ENCODE measurements at places on chromosomes 16 and 17.

- DNase-seq: no peak
These were observed 113.8 kb upstream of the SMURF2 start for GRCh38 chr17:64775701-64776570.

GRCh38 chr17:54968262-54968987, at the start of the genes COX11 and STXBP4:
COX11 (minus strand) TSS chr17:54968654; CDS start chr17:54968646, 8 bp downstream.
STXBP4 (plus strand) TSS chr17:54968765; CDS start chr17:54986220, 17,455 bp downstream.
- peak; percentile 86 for DNase-seq

DNA sequence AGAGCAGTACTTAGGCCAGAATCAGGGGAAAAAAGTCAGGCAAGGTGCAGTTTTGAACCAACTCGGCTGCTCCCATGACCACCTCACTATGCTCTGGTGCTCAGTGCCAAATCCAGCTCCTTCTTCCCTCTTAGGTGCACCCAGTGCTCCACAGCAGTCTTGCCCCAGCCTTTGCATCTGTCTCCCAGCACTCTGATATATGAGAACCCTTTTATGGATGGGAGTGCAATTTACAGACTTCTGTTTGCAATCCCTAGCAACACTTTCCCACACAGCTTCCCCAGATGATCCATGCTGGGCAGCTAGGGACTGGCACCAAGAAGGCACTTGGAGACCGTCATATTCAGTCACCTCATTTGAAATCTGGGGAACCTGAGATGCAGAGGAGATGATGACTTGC, 267.9 kb upstream of the CCL2 start:
- no peak for DNase-seq

DNA sequence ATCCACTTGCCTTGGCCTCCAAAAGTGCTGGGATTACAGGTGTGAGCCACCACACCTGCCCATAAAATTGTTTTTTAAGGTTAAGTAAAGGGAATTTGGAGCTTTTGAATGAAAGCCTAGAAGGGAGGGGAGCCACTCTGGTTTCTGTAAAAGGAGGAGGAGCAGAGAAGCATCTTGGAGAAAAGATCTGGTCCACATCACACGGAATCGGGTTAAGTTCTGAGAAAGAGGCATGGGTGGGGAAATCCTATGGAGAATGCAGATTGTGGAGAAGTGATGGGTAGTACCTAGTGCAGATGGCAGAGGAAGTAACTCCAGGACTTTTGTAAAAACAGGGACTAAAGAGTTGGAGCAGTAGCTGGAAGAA, 18.3 kb upstream of the CEP112 start:
- no peak for DNase-seq

- no peak for DNase-seq
These were observed 69.3 kb downstream of the STXBP4 start for GRCh38 chr17:55037828-55038227.

DNA sequence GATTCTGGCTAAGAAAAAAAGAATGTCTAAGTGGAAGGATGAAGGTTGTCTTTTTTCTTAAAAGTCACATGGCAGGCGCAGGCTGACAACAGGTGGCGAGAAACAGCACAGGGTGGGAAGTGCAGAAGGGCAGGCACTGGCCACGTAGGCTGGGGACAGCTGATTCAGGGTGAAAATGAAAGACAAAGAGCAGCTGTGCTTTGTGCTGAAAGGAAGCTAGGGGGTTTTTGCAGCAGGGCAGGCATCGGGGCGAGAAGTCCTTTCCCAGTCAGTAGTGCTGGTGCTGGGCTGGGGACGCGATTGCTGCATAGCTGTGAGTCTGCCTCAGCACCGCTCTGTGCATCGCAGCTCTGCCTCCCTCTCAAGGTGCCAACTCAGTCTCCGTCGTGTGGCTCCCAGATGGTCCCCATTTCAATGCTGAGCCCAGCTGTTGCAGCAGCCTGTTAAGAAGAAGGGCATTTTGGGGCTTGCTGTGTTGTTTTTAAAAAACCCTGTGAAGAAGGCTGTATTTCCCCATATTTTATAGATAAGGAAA, 183.1 kb upstream of the CCL2 start:
- DNase-seq: no peak
